Activated T-cell treated with anti-CD3 and anti-CD28 coated beads, Interleukin-2, amount 50 U/mL, for 72 hours (primary cell): ENCODE measurements at places on chromosomes 7 and 10.
A peak's percentile ranks its signal among the peaks of the same experiment; 100 is the strongest.

- DNase-seq: no peak
Measured at GRCh38 chr7:82757-83155, 109.6 kb upstream of the FAM20C start.

GRCh38 chr10:123475466-123475865, 190.7 kb upstream of the GPR26 start:
- DNase-seq: no peak

DNA sequence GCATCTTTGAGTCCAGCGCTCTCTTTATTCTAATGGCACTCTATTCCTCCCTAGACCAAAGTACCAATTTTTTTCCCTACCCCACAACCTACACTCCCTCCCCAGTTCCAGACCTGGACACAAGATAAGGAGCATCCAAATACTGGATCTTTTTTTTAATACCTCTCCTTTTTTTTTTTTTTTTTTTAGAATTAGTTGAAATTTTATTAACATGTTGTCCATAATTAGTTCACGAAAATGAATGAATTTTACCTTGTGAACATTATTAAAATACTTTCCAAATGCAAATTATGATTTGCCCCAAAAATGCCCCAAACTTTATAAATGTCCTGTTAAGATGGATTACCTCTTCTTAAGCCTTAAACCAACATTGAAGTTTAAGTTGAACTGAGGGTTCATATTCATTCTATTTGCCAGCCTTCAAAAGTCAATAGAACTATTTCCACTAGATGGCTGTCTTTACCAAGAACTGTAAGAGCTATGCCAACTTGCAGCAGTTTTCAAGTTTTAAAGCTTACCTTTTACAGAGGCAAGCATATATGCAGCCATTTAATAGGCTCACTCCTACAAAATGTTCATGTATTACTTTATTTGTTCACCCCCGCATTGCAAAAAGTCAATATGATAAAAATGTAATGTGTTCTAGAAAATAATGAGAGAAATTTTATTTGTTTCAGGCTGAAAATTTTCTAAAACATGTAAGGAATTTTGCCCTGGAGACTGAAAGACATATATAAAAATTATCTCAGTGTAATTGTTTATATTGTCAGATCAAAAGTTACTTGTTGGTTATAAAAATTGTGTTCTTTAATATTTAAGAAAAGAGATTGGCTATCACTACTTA, 39.7 kb upstream of the TNKS2 start:
- DNase-seq: no peak

DNA sequence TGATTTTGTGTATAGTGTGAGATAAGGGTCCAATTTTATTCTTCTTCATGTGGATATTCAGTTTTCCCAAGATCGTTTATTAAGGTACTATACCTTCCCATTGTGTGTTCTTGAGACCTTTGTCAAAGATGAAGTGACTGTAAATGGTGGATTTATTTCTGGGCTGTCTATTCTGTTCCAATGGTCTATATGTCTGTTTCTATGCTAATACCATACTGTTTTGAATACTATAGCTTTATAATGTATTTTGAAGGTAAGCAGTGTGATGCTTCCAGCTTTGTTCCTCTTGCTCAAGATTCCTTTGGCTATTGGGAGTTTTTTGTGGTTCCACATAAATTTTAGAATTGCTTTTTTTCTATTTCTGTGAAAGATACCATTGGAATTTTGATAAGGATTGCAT, 8.7 kb upstream of the VWDE start:
- no peak for DNase-seq

DNA sequence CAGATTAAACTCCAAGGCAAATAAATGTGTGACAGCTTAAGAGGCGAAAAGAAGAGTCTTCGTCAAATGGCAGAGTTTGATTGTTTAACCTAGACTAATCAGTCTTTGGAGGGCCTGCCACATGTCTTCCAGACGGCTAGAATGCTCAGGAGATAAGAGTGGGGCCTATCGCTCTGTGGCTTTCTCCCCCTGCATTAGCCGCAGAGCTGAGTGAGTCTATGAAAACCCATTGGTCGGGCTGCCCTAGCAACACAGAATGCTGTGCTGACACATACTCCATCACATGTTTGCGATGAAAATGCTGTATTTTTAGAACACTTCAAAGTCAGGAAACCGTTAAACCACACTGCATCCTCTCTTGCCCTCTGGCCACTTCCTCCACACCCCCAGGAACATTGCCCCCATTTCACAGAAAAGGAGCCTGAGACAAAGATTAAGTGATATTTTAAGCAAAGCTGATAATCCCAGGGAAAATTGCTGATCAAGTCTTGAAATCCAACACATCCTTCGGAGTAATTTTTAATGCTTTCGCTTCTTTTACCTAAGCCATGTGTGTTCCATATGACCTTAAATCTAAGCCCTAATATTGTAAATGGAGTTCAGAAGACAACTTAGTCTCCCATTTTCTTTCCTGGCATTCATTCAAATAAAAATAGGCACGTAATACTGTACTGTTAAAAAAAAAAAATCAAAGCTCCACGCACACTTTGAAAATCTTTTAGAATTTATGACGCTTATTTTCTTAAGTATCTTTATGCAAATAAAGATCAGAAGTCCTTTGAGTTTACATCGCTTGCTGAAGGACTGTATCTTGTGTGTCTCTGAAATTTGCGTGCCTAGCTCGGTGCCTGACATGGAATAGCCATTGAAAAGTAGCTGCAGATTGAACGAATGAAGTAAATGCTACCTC, 161.2 kb downstream of the CELF2 start:
- peak; percentile 89 for DNase-seq

GRCh38 chr10:93695740-93696139, 6.7 kb downstream of the FRA10AC1 start:
- no peak for DNase-seq

DNA sequence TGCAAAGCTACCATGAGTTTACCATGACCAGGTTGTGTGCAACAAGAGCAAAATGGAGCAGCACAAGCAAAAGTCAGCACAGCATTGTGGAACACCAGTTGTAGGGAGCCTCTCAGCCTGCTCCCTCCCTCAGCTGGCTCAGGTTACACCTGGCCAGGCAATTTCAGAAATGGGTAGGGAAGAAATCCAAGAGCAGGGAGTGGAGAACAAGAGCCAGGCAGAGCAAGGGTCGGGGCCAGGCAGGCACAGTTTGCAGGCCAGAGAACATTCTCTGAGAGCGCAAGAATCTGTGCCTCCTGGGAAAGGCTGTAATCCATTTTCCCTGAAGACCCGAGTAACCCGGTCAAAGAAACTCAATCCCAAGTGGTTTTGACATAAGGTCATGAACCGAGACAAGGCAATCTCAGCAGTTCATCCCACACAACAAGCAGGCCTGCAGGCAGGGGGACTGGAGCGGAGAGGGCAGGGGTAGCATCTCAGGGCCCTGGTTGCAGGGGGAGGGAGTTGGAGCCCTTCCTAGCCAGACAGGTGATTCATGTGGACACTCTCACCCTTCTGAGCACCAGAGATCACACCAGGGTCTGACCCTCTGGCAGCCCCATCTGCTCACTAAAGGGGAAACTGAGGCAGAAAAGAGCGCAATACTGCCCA, 258.4 kb downstream of the PLXNA4 start:
- DNase-seq: no peak

DNA sequence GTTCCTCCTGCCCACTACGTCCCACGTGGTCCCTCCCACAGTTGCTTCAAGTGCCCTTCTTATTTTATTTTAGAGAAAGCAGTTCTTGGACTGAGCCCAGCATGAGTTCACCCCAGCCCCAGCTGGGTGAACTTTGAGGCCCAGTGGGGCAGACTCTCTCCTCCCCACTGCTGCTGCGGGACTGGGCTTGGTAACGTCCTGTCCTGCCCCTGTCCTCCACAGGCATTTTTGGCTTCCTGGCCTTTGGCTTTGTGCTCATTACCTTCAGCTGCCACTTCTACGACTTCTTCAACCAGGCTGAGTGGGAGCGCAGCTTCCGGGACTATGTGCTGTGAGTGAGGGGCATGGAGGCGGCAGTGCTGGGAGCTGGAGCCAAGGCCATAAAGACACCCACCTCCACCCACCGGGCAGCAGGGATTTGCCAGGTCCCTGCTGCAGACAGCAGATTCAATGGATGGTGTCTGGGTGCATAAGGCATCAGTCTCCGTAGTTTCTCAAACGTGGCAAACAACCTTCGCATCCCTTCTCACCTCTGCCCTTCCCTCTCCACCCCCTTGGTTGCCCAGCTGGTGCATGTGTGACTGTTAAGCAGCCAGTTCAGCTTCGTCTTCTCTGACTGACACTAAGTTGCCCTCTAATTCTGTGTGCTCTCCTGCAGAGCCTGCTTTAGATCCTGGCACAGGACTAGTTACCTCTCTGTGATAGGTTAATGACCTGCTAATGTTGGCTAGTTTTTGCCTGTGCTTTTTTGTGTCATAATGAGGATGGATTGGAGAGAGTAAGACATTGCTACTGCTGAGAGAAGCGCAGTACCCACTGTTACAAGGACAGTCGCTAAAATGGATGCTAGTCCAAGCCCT, 15.5 kb upstream of the AHCYL2 start:
- DNase-seq: no peak

- DNase-seq: no peak
Measured at GRCh38 chr7:44291066-44291732, 34.2 kb downstream of the CAMK2B start.
